GM12878 (cell line): ENCODE measurements at places on chromosomes 3 and 15. TPM values are rescaled to one million over a fixed set of nuclear protein-coding genes. Genes with fewer than 3 reads are reported as not detected.

Gene KLHL18
- 51.5 and 56.5 TPM in 2 replicates for total RNA-seq

Gene ZWILCH
- total RNA-seq, result 24.8 and 28.0 TPM in 2 replicates

Gene TAGLN3
- total RNA-seq, result not detected in 2 replicates

Gene PRR20G
- total RNA-seq, result not detected in 2 replicates

Gene CCNL1
- total RNA-seq, result 105 and 107 TPM in 2 replicates
